T-helper 1 cell (primary cell): ENCODE measurements at places on chromosomes 2 and 18.

DNA sequence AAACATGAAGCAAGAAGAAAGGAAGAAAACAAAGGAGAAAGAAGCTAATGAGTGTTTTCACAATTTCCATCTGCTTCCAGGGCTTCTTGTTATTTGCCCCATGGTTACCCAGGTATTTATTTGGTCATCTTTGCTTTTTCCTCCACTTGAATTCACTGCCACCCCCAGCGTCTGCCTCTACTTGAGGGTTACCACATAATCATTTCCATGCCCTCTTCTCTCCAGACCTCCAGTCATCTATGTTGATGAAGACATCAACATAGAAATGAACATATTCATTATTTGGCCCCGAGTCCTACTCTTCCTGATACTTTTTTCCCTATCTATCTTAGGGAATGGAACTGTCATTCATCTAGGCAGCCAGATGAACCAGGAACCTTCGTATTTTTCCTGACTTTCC, 133.6 kb upstream of the CAVIN2 start:
- no peak for DNase-seq

DNA sequence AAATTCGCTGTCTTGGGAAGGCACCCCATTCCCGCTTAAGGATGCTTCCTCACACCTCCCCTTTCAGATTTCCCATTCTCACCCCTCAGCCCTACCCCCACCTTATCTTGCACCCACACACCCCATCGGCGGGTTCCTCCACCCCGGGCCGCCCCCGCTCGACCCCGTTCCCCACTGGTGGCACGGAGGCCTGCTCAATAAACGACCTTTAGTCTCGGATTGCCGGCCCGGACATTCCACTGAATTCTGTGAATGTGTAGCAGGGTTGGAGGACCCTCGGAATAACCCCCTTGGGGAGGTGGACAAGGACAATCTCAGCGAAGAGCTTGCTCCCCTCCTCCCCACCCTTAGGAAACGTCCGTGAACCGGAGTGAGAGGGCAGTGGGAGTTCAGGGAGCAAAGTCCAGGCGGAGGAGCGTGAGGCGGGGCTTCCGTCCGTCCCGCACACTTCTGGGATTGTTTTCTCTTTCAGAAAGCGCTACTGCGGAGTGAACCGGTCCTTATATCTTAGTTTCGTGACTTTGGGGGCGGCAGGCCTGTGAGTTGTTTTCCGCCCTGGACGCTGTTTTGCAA, 2.8 kb upstream of the LBX2 start:
- no peak for DNase-seq

GRCh38 chr2:203683932-203684556, 22.4 kb upstream of the CD28 start:
- DNase-seq: no peak

DNA sequence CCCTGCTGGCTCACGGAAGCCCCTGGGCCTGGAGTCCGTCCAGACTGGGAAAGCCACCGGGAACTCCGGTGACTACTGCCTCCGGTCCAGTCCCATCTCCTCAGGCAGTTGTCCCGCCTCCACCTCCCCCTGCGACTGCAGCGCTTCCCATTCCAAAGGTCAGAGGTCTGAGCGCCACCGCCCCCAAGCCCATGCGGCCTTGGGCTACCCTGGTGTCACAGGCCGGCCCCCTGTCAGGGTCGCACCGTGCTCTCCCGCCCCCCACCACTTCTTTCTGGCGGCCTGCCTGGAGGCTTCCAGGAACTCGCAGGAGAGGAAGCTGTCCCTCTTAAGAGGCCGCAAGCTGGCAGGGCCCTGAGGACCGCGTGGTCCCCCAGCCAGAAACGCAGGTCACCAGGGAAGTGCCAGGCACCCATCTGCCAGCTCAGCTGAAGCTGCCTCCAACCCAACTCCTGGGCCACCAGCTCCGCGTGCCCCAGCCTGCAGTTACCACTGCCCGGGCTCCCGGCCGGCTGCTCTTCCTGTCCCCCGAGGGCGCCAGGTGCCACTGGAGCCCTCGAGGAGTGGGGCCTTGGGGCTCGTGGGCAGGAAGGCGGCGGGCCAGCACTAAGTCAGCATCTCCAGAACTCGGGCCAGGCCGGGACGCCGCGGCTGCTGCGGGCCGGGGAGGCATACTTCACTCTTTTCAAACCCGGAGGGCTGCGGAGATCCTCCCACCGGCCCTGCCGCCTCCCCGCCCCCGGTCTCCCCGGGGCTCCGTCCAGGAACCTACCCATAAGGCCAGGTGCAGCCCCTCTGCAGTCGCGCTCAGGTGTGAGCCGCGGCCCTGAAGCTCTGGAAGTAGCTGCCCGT, 83.3 kb upstream of the POMC start:
- DNase-seq: no peak

DNA sequence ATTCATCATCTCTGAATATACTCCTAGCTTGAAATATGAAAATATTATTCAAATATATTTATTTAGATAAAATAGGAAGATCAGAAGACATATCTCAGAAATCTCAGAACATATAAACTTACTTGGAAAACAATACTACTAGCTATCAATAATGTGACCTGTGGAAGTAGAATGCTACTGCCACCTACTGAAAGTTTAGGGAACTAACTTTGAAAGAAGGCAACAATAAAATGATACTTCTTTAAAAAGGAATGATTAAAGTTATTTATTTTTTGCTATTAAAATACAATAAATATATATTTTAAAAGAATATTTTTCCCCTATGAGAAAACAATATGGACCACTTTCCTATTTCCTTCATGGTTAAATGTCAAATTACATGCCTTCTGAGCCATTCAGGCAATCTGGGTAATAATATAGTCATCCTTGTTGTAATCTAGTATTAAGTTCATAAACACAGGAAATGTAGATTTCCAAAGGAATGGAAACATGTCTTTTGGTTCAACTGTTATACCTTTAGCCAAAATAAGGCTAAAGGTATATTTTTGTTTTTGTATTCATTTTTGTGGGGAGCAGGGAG, 26.0 kb downstream of the ACADL start:
- DNase-seq: peak; percentile 11

DNA sequence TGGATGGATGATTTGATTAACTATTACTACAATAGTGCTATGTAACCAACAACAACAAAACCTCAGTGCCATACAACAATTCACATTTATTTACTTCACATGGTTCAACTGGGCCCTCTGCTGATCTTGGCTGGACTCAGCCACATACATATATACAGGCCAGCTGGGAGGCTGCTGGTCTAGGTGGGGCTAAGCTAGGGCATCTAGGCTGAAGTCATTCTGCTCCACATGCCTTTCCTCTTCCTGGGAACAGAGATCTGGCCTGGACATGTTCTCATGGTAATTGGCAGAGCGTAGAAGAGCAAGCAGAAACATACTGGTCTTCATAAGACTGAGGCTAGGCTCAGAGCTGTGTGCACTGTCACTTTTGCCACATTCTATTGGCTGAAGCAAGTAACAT, 102.8 kb upstream of the RNF152 start:
- DNase-seq: no peak

- DNase-seq: no peak
These were observed 128.3 kb upstream of the FSIP2 start for GRCh38 chr2:185610301-185610700.

DNA sequence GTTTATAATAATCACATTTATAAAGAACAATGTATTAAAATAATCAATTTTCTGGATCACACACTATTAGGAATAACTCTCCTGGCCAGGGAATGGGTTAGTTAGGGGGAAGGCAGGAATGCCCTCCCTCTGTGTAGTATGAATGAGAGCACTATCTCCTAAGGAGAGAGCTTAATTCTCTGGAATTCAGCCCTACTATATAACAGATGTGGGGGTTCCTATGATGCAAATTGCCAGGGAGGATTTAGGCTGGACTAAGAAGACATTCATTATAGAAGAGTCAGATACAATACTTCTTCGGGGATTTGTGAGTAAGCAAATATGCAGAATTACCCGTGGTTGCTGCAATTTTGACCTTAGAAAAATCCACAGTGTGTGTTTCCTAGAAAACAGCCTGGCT, 250.1 kb upstream of the VRK2 start:
- no peak for DNase-seq

- no peak for DNase-seq
These were observed 23.7 kb downstream of the RNF125 start for GRCh38 chr18:32042337-32042736.

- DNase-seq: no peak
These were observed 402.0 kb upstream of the MMADHC start for GRCh38 chr2:149989447-149990063.

GRCh38 chr2:63444565-63445288, 143.6 kb downstream of the WDPCP start:
- DNase-seq: no peak

DNA sequence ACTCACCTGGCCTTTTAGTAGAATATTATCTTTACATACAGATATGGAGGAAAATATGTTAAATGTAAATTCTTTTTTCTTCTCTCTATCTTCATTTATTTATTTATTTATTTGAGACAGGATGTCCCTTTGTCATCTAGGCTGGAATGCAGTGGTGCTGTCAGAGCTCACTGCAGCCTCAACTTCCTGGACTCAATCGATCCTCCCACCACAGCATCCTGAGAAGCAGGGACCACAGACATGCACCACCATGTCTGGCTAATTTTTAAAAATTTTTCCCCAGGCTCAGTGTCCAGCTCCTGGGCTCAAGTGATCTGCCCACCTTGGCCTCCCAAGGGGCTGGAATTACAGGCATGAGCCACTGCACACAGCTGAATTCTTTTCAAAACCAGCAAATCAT, 20.3 kb downstream of the KYNU start:
- no peak for DNase-seq

GRCh38 chr2:65161551-65162100, 31.7 kb upstream of the RAB1A start:
- DNase-seq: no peak

- DNase-seq: no peak
These were observed 201.7 kb upstream of the CWC22 start for GRCh38 chr2:180208841-180209240.

DNA sequence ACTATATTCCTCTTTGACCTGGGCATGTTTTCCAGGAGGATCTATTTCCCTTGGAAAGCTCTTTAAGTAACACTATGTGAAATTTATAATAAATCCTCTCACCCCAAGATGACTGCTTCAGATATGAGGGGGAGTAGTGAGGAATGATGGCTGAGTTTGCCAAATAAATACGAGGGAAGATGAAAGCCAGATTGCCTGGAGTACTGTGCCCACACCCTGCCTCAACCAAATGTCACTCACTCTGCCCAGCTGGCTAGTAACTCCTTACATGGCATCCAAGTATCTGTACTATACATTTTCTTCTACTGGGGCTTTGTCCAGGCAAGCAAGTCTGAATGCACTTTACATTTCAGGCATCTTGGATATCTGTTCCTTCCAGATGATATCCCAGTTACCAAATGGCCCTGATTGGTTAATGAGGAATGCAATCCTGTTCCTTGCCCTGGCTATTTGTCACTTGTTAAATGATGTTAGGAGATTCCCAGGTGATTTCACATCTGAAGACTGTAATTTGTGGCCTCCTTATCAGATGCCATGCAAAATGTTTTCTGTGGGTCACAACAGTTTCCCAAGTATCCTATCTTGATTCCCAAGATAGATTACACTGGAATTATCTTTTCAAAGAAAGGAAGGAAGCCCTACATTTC, 191.8 kb downstream of the IKZF2 start:
- DNase-seq: no peak

- DNase-seq: no peak
These were observed 86.4 kb upstream of the RMDN2 start for GRCh38 chr2:37838541-37839167.

DNA sequence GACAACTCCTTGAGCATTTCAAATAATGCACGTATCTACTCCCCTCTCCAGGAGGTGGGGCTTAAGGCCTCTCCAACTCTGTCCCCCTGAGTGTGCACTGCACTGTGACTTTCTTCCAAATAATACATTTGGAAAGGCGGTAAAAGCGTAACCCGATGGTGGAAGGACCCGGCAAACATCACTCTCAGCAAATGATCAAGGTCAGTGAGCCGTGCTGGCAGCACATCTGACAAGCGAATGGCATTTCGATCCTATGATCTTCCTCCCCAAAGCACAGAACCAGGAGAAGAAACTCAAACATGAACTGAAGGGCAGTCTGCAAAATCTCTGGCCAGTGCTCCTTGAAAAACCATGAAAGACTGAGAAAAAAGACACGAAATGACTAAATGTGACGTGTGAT, 208.7 kb downstream of the TWIST2 start:
- DNase-seq: no peak

GRCh38 chr2:95346231-95346737, 49.1 kb downstream of the KCNIP3 start:
- no peak for DNase-seq

DNA sequence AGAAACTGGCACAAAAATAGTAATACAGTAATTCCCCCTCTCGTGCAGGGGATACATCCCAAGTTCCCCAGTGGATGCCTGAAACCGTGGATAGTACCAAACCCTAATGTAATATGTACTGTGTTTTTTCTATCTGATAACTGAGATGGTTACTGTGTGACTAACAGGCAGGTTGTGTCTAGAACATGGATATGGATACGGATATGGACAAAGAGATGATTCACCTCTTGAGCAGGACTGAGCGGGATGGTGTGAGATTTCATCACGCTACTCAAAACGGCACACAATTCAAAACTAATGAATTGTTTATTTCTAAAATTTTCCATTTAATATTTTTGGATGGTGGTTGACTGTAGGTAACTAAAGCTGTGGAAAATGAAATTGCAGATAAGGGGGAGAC, 3.4 kb downstream of the MBD1 start:
- DNase-seq: no peak

DNA sequence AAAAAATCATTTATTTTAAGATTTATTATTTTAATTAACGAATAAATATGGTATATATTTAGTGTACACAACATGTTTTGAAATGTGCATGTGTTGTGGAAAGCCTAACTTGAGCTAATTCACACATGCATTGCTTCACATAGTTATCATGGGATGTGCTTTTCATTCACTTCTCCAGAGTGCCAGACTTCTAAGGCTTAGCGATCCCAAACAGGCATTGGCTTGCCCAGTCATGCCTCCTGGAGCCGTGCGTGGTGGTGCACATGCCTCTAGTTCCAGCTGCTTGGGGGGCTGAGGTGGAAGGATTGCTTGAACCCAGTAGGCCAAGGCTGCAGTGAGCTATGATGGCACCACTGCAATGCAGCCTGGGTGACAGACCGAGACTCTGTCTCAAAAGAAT, 40.5 kb downstream of the ARHGEF4 start:
- DNase-seq: no peak
